Renal cortex interstitium (tissue), 15 donors: ENCODE measurements at places on chromosomes 4 and X. TPM values are rescaled to one million over a fixed set of nuclear protein-coding genes. Genes with fewer than 3 reads are reported as not detected.

DNA sequence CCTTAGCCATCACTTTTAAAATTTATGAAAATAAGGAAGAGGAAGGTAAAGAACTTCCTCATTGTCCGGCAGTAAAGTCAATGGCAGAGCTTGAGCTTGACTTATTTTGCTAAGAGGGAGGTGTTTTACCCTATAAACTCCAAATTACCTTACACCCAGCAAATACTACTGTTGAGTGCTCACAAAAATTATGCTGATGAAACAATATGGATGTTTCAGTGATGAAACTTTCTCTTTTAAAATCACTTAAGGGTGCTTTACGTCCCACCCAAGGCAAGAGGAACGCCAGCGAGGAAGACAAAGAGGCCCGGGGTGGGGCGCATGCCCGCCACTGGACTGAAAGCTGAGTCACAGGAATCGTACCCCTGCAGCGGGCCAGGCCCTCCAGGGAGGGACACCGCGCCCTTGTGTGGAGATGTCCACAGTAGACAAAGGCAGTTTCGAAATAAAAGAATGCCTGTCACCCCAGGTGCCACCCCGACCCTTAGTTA is 560 bp upstream of the TMSB4X start:
- no peak for DNase-seq

DNA sequence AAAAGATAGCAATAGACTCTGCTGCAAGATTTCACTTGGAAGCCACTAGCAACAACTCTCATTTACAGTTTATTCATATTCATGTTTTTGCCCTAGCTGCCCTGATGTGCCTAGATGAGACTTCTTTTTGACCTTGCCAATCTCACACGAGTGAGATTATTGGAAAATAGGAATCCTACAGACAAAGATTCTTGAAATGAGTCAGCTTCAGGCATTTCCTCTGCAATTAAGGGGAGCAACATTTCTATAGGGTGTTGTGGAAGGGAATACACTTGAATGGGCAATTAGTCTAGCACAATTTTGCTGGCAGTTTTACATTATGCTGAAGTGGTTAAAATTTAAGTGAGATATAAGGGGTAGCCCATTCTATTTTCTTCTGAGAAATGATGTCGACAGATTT is 217.0 kb upstream of the FAT4 start:
- no peak for DNase-seq

DNA sequence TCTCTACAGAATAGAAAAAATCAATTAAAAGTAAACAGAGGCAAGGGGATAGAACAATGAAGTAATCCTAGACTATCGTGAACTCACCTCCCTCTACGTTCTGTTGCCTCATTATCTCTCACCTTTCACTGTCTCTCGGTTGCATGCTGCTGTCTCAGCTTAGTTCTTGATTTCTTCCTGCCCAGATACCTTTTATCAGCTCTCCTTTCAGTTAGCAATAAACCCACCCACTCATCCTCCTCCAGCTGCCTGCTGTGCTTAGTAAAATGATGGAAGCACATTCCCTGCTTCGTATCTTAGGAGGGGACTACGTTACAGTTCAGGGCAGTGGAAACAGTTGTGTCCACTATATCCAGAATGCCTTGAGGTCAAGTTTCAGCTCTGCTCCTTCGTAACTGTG is 1709.5 kb upstream of the AGA start:
- no peak for DNase-seq

DNA sequence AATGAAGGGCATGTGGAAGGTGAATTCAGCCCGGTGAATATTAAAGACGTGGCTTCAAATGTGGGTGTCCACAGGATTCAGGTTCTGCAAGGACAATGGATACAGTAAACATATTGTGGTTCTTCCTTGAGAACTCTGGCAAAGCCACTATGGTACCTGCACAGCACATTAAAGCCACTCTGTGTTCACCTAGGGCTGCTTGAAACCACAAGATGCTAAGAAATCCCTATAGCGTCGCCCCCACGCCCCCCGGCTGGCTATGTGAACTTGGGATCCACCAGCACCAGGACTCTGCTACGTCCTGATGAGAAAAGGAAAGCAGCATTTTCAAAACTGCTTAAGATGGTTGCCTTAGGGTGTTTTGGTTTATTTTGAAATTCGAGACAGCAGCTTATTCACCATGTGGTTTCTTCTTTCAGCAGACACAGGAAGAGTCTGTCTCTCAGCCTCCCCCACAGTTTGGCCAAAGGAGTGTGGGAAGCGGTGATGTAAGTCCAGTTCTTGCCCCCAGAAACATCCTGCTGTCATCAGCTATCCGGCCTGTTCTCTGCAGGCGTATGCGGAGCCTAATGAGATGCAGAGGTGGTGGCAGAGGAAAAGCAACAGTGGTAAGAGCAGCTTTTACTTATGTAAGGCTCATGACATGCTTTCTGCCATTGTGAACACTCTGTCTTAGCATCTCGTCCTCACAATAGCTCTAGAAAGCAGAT is 111.5 kb downstream of the AFAP1 start:
- peak; percentile 77 for DNase-seq

GRCh38 chr4:188195389-188195985 is 56.2 kb downstream of the TRIML1 start:
- no peak for DNase-seq

- DNase-seq: no peak
Measured at GRCh38 chr4:5504486-5504885, 203.9 kb downstream of the EVC2 start.

The UTP14A gene
- polyA plus RNA-seq: 29.1 TPM

- no peak for DNase-seq
Measured at GRCh38 chr4:188867796-188868195, 728.6 kb downstream of the TRIML1 start.
